ENCODE measurements at places on chromosomes 13 and 19. TPM values are rescaled to one million over a fixed set of nuclear protein-coding genes. Genes with fewer than 3 reads are reported as not detected.
A peak's percentile ranks its signal among the peaks of the same experiment; 100 is the strongest.

DNA sequence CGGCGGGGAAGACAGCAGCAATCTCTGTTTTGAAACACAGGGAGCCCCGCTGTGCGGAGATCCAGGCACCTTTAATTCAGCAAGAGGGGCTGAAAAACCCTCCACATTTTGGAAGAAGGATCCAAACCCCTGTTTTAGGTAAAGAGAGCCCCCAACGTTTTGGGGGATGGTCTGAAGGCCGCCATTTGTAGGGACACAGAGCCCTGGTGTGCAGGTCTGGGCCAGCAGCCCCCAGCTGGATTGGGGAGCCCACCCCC is 3.5 kb upstream of the HOOK2 start:
- DNase-seq: no peak

Gene GPR183
- 61.5 TPM for total RNA-seq

DNA sequence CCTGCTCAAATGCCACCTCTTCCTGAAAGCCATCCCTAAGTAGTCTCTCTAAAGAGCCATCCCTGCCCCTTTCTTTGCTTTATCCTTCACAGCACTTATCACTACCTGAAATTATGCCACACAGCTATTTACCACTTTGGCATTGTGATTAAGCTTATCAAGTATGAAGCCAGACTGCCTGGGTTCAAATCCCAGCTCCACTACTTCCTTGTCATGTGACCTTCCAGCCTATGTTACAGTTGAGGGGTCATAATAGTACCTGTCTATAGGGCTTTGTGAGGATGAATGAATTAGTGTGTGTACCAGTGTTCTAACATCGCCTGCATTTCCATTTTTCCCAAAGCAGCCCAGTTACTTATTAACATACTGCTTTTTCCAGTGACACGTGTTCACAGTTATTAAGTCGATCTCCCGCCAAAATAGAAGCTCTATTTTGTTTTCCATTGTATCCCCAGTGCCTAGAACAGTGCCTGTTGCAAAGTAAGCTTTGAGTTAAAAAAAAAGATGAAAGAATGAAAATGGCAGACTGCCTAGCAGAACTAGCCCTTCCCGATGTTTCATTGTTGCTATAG is 32.8 kb downstream of the ZSWIM9 start:
- no peak for DNase-seq

DNA sequence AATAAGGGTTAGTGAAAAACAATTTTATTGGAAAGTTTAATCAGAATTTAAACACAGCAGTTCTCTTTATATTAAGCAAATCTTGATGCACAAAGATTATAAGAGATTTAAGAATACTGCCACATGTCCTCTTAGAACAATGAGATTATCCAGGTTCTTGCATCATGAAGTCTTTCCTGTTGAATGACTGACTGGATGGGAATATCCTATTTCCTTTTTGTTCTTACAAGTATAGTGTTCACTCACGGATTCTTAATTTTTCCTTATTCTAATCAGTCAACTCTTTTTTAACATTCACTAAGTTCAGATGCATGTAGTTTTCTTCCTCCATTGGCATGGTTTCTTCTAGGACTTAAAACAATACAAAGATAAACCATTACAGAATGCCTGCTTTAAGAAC is 10.1 kb downstream of the URI1 start:
- DNase-seq: no peak

- no peak for DNase-seq
These were observed 2.1 kb upstream of the ZNF578 start for GRCh38 chr19:52451241-52451640.

- DNase-seq: no peak
These were observed 327.6 kb upstream of the PCDH9 start for GRCh38 chr13:67557642-67558241.

- DNase-seq: no peak
These were observed 2.7 kb upstream of the KCNC3 start for GRCh38 chr19:50331994-50332243.

Gene ZNF836
- total RNA-seq: 10.6 TPM

DNA sequence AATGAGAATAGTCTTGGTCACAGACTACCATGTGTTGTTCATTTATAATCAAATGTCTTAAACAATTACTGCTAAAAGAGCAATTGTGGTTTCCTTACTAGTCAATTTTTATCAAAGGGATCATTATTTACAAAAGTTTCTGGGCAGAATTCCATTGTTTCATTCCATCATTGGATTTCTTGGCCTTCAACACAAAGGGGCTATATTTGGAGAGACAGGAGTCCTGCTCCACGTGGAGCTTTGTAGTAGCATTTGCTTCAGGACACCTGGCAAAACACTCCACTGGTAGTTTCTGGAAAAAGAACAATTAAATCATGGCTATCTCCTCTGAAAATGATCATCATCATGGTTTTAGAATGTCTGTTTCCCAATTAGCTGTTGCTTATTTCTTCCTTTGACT is 22.3 kb upstream of the STARD13 start:
- DNase-seq: no peak

GRCh38 chr13:106230450-106230849 is 305.0 kb downstream of the EFNB2 start:
- DNase-seq: no peak

DNA sequence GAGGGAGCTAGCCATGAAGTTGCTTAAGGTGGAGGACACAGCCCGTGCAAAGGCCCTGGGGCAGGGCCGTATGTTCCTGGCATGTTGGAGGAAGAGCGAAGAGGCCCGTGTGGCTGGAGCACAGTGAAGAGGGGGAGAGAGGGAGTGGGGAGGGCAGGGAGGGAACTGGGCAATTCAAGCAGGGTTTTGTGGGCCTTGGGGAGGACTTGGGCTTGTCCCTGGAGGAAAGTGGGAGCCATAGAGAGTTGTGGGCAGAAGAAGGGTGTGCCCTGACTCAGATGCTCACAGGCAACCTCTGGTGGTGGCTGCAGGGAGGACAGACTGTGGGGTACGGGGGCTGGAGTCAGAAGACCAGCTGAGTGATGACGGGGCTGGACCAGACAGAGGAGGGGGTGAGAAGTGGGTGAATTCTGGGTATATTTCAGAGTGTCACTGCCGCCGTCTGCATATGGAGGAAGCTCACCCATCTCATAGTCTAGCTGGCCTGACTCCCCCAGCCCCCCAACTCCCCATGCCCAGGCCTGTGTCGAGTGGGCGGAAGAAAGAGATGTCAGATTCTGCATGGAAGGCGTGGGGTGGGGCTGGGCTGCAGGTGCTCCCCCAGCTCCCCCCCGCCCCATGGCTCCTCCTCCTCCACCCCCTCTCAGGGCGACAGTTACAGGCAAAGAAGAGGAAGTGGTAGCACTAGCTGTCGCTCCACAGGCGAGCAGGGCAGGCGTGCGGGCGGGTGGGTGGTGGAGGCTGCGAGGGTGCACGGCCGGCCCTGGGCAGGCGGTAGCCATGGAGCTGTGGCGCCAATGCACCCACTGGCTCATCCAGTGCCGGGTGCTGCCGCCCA is at the start of gene VAV1:
Gene VAV1 (plus strand): TSS at position 681 of the 838 bp plus-strand sequence. CDS start 100 bp downstream, at position 781.
- DNase-seq: peak; percentile 74

- no peak for DNase-seq
These were observed 903.9 kb downstream of the UQCRFS1 start for GRCh38 chr19:28309070-28309469.

DNA sequence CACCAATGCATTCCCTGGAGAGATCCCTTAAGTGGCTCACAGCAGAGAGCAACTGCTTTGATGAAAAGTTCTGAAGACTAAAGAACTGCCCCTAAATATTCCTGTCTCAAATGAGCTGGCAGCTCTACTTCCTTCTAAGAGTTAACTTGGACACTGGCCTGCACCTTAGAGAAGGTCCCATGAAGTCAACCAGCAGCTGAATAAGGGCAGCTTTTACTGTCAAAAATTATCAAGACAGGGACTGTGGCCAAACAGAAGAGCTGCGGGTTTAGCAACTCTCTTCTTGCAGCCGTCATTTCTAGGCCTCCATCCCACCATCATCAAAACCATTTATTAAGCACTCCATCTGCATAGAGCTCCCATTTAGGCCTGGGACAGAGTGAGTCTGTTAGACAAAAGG is 491.1 kb upstream of the TSHZ3 start:
- DNase-seq: no peak

Gene DAND5
- total RNA-seq: not detected

Gene ZNF728
- not detected for total RNA-seq

Gene ELANE
- not detected for total RNA-seq

Gene CEACAM20
- not detected for total RNA-seq

DNA sequence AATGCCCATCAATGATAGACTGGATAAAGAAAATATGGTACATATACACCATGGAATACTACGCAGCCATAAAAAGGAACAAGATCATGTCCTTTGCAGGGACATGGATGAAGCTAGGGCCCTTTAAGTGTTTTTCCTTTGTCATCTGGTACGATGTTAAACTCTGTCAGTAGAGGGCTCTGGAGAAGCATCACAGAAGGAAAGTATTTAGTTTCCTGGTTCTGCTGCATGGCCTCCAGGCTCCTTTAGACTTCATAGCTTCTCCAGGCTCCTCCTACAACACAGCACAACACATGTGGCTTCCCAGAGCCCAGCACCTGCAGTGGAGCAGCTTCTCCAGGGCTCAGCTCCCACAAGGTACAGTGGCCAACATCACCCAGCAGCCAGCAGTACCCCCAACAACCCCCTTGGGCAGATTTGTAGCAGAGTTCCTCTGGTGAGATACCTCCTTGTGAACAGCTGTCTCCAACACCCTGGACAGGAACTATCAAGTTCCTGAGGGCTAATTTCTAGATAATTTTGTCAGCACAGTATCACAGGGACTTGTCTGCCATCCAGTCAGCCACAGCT is 63.4 kb downstream of the KCTD12 start:
- DNase-seq: no peak

Gene FIZ1
- total RNA-seq: 25.8 TPM

DNA sequence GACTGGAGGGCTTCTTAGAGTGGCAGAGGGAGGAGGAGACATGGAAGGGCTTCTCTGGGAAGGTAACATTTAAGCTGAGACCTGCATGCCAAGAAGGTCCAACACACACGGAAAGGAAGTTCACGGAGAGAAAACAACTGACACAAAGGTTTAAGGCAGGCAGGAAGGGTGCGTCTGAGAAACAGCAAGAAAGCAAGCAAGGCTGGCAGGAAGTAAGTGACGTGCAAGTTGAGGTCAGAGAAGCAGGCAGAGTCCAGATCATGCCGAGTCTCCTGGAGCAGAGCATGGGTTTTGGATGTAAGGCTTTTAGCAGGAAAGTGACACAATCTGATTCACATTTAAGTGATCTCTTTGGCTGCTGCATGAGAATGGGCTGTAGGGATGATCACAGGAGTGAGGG is 60.5 kb downstream of the ATP7B start:
- peak; percentile 38 for DNase-seq

DNA sequence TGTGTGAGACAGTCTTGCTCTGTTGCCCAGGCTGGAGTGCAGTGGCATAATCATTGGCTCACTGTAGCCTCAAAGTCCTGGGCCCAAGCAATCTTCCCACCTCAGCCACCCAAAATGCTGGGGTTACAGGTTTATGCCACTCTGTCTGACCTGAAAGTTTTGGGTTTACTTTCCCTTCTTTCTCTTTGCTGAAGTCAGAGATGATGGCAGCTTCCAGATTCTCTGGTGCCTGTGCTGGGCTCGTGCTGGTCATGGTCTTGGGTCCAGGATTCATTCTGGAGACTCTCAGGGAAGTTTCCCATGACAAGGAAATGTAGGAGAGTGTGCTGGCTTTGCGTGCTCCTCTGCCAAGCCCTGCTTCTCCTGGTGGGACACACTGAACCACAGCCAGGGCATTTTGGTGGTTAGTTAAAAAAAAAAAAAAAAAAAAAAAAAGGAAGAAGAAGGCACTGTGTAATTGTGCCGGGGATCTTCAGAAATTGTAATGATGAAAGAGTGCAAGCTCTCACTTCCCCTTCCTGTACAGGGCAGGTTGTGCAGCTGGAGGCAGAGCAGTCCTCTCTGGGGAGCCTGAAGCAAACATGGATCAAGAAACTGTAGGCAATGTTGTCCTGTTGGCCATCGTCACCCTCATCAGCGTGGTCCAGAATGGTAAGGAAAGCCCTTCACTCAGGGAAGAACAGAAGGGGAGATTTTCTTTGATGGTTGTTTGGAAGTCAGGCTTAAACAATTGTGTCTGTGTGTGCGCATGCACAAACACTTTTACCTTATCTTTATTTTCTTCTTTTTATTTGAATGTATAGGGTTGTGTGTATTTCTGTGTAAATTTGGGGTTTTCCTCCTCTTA is at the start of gene ALOX5AP:
Gene ALOX5AP (plus strand): TSS at position 519 of the 847 bp plus-strand sequence. CDS start 63 bp downstream, at position 582.
- no peak for DNase-seq

Gene TEX29
- not detected for total RNA-seq

Gene CCDC169
- total RNA-seq: not detected

Gene CDX2
- not detected for total RNA-seq

DNA sequence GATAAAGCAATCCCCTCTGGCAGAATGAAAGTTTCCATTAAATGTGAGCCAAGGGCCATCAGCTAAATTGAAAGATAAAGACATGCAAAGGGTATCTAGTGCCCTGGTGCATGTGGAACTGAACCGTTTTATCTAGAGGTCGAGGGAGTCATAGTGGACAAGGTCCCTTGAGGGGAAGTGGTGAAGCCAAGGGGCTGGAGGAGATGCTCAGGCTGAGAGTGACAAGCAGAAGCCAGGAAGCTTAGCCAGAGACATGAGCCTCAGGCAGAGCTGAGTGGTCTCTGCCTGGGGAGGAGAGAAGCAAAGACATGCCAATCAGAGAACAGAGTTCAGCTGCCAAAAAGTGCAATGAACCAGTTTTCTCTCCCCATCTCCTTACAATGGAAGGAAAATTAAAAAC is 68.1 kb upstream of the SLC10A2 start:
- DNase-seq: no peak

Gene CATSPERD
- total RNA-seq: not detected

DNA sequence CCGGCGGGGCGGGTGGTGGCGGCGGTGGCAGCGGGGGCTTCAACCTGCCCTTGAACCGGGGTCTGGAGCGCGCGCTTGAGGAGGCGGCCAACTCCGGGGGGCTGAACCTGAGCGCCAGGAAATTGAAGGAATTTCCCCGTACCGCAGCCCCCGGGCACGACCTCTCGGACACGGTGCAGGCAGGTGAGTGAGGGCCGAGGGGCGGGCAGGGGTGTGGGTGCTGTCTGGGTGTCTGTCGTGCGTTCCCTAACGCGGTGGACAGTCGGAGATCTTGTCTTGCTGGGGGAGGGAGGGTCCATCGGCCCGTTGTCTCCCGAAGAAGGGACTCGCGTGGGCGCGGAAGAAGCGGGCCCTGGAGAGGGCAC is 533 bp downstream of the LRCH1 start:
- DNase-seq: no peak

DNA sequence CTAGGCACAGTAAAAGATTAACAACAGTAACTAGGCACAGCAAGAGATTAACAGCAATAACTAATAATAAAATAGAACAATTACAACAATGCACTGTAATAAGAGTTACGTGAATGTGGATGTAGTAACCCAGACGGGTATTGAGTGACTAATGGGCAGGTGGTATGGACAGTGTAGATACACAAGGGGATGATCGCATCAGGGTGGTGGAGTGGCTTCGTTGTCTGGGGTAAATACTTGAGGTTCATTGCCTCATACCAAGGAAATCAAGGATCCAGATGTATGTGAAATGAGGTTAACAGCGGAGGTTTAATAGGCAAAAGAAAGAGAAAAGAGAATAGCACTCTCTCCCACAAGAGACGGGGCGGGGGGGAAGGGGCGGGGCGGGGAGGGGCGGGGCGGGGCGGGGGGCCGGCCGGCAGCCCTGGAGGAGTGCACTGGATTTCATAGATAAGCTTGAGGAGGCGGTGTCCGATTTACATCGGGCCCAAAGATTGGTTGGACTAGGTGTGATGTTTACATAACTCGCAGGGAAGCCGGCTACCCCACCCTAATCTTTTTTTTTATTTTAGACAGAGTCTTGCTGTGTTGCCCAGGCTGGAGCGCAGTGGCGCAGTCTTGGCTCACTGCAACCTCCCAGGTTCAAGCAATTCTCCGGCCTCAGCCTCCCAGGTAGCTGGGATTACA is 106.3 kb downstream of the KCTD15 start:
- DNase-seq: no peak

GRCh38 chr19:50790922-50791467 is 780 bp downstream of the ACP4 start:
- DNase-seq: no peak

- DNase-seq: no peak
These were observed 10.1 kb upstream of the ZNF85 start for GRCh38 chr19:20912973-20913372.
